ENCODE measurements at places on chromosomes 5 and 9. TPM values are rescaled to one million over a fixed set of nuclear protein-coding genes. Genes with fewer than 3 reads are reported as not detected.

DNA sequence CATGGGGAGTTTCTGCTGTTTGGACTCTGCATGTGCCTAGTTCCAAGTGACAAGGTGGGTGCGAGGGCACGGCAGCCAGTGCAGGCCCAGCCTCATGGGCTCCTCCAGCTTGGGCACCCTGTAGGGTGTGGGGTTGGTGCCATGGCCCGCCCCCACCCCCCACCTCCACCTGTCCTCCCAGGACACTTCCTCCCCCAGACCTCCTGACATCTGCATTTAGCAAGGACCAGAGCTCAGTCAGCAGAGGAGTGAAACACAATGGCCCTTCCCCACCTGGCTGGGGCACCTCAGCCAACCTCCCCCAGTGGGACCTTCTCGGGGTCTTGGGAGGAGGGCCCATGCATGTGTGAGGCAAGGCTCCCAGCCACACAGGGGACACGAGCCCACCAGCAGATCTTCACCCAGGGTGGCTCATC is 1.9 kb upstream of the NKD2 start:
- no peak for DNase-seq

- DNase-seq: no peak
Observed at GRCh38 chr9:114539701-114540380, 34.6 kb upstream of the WHRN start.

- DNase-seq: no peak
Observed at GRCh38 chr5:39390945-39391344, 26.6 kb upstream of the C9 start.

Gene GLRA1
- polyA plus RNA-seq: not detected

Gene POC5
- 4.8 TPM for polyA plus RNA-seq
